HepG2 (cell line): ENCODE measurements at places on chromosomes 4 and X. TPM values are rescaled to one million over a fixed set of nuclear protein-coding genes. Genes with fewer than 3 reads are reported as not detected.

The GPC4 gene
- 0.14 and 0.29 TPM in 2 replicates for total RNA-seq

The CCDC149 gene
- total RNA-seq: 0.21 and 0.44 TPM in 2 replicates

- no peak for DNase-seq
Observed at GRCh38 chrX:154049209-154050112, 29.8 kb upstream of the IRAK1 start.

- DNase-seq: no peak
Observed at GRCh38 chr4:7425124-7425523, 9.6 kb downstream of the PSAPL1 start.

The TLR2 gene
- total RNA-seq: 0.20 and 0.73 TPM in 2 replicates

The LAGE3 gene
- total RNA-seq: 12.7 and 13.0 TPM in 2 replicates

DNA sequence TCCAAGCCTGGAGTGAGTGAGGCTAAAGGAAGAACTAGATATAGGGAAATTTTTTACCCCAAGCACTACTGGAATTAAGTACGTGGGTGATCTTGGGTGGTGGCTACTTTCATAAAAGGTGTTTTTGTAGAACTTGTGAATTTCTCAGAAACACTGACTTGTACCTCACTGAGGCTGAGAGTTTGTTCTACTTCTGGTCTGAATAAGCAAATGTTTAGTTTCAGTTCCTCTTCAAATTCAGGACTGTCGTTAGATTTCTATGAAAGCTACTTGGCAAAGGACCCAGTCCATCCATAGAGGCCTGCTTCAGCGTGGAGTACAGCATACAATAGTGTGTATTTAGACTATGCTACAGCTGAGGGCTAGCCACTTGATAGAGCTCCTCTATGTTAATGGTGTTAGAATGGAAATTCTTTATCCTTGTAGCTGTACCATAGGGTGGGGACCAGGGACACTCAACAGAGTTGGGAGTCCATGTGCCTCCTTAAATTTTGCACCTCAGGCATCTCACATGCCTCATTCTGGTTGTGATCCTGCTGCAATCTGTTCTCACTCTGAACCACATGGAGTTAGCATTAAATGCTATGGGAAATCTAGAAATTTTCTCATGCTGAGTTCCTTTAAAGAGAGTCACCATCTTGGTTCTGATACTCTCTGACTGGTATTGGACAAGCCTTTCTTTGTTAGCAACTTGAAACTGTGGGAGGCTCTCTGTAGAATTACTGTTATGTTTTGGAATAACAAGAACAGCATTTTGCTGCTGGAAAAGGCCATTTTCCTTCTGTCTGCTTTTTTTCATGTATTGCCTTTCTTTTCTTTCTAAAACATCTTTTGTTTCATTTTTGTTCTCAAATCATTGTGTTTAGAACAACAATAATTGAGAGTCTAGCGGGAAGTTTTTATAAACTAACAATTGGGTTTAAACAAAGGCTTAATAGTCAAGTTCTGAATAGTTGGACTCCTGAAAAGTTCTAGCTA is 86.8 kb downstream of the PDGFRA start:
- no peak for DNase-seq

DNA sequence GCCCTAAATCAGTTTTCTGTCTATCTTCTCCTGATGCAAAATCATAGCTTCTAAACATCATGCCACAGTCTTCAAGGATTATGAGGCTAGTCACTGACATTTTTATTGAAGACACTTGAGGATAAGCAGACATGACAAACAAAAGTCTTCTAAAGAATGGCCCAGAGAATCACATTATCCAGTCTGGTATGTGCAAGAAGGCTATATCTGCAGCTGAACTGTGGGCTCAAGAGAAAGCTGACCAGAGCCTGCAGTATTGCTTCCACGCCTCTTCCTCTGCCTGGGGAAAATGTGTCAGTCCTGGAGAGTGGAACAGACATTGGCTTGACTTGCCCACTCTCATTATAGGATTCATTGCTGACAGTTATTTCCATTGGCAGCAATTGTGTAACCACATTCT is 553.5 kb downstream of the SPOCK3 start:
- DNase-seq: no peak

DNA sequence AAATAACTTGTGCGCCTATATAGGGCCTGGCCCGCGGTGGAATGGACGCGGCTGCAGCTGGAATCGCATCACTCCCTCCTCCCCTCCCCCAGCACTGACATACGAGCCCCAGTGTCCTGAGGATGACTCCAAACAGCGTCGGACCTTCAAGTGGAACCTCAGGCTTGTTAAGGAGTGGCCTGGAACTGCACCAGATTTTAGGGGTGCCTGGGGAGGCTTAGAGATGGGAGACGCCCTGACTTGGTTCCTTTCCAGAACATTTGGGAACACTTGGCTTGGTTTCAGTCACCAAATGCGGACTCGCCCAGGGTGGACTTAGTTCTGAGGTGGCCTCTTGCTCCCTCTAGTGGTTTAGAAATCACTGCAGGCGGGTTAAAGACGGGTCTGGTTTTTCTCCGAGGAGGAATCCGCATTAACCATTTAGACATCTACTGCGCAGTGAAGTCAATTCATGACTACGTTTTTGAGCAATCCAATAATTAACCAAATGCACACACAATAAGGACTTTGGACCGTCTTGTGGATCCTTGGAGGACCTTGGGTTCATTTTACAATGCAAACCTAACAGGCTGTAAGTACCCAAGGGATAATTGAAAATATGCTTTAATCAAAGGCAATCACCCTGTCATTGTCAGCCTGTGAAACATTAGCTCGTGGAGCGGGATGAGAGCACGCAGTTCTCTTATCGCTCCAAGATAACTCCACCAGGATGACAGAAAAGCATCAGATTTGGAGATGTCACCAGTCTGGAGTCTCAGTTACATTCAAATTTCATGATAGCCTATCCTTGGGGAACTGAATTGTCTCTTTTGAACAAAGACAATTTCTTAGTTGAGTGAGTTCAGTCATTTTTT is 11.2 kb upstream of the PDGFRA start:
- DNase-seq: peak; percentile 52

DNA sequence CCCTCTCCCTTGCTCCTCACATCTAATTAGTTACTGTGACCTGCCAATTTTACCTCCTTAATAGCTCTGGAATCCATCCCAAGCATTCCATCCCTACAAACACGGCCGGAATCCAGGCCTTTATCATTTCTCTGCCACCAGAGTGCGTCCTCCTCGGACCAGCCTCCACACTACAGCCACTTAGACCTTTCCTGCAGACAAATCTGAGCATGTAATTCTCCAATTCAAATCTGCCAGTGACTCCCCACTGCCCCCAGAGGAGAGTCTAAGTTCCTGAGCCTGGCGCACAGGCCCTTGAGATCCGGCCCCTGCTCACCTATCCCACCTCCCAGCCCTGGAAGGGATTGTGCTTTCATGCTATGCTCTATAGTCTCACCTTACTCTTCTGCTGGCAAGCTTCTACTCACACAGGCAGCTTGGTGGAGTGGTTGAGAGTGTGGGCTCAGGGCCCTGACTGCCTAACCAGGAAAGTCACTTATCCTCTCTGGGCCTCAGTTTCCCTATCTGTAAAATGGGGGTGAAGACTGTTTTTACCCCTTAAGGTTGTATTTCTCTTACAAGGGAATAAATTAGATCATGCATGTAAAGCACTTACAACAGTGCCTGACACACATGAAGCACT is 31.2 kb downstream of the PJA1 start:
- DNase-seq: peak; percentile 59
